Putamen (tissue), 1 donor: ENCODE measurements at places on chromosomes 2 and 18.

DNA sequence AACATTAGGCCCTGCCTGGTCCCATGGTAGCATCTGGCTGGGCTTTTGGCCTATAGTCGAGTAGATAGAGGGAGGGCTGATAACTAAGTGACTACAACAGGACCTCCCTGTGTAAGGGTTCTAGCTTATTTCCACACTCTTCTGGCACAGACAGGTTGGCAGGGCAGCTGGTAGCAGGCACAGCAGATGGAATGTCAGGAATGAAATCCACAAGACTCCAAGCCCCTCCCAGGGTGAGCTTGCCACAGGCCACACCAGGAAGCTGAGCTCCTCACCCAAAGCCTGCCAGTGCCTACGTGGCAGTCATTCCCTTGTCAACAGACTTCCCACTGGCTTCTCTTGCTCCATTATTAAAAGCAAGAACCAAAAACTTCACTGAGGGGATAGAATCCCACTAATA, 20.7 kb upstream of the C1QL2 start:
- no peak for DNase-seq

DNA sequence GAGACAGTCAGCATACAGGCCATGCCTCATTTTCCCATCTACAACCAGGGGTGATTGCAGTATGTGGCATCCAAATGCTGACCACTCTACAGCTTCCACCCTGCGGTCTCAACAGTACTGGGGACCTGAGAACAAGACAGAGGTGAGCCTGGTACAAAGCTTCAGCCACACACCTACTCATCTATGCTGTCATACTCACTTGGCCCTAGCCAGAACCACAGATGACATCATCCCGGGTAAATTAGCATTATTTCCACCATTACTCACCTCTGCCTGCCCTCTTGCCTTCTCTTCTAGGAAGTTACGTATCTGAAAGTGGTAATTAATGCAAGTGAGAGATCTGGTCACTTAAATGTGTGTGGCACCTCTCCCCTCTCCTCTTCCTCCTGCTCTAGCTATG, 208.2 kb upstream of the ARL4C start:
- no peak for DNase-seq

GRCh38 chr18:23593720-23594119, 7.4 kb upstream of the NPC1 start:
- DNase-seq, result no peak

GRCh38 chr2:227477291-227477690, 5.3 kb downstream of the AGFG1 start:
- no peak for DNase-seq

GRCh38 chr2:85994421-85994777, 105.6 kb upstream of the ST3GAL5 start:
- no peak for DNase-seq

GRCh38 chr2:73279852-73280251, 4.4 kb downstream of the FBXO41 start:
- no peak for DNase-seq

DNA sequence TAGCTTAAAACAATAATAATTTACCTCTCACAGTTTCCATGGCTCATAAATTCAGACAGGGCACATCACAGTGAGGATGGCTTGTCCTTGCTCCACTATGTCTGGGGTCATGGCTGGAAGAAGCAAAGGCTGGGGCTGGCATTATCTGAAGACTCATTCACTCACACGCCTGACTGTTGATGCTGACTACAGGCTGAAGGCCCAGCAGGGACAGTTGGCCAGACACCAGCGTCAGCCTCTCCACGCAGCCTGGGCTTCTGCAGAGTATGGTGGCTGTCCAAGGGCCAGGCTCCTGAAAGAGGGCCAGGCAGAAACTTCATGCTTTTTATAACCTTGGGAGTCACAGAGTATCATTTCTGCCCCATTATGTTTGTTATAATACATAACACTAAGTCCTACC, 33.4 kb downstream of the YPEL5 start:
- DNase-seq, result no peak

- peak; percentile 35 for DNase-seq
These were observed 124.6 kb downstream of the ZNF407 start for GRCh38 chr18:74722237-74722636.

DNA sequence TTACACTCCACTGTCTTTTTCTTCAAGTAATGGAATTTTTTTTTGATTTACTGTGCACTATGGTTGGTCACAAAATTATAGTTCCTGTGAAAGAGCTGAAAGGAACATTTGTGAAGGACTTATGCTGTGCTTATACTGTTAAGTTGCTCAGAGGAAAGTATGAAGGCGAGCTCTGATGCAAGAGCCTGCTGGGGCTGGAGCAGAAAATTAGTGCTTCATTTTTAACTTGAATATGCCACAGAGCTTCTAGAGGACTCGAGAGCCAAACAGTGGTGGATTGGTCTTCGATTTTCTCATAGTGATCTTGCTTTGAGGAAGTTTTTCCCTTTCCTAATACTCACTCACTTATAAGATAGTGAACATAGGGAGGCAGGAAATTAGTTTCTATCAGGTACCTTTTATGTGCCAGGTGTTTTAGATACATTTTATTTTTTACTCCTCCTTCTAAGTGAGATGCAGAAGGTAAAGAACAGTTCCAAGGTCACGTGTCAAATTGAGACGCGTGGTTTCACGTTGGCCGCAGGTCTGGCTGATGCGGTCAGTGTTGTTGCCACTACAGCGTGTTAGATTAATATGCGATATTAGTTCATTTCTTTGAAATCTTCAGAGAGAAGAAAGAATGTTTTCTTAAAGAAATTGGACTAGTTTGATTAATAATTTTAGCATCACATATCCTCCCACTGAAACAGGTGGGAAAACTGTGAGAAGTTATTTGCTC, 20.2 kb downstream of the GATA6 start:
- no peak for DNase-seq

DNA sequence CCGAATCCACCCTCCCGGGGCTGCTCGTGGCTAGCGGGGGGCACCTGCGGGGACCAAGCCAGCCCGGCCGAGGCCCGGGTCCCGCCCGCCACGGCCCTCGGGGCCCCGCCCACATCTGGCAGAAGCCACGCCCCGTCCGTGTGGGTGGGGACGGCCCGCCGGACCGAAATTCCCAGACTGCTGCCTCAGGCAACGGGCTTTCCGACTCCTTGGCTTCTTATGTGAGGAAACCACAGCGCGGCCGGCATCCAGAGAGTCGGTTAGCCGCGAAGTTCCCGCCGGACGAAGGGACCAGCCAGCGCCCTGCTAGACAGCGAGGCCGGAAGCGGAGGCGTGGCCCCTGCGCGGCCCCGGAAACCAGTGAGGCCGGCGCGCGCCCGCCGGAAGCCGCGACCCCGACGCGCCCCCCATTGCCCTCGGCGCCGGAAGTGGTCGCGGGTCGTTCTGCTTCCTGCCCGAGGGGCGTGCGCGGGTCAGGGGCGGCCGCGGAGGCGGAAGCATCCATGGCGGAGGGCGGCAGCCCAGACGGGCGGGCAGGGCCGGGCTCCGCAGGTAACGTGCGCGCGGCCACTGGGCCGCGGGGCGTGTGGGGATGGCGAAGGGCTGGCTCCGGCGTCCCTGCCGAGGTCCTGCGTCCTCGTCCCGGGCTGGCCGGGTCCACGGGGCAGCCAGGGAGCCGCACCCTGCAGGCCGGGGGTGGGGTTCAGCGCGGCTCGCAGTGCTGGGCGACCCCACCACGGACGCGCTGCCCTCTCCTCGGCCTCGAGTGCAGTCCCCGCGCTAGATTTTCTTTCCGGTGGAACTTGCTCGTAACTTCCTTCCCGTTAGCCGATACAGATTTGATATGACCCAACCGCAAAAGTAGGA, at the start of gene ASB1:
TSS of gene ASB1 (plus strand) at position 360 of the 867 bp plus-strand sequence. CDS start at position 504, 144 bp downstream.
- DNase-seq, result peak; percentile 69

- no peak for DNase-seq
These were observed 26.5 kb downstream of the CRACDL start for GRCh38 chr2:98909317-98910211.

- no peak for DNase-seq
These were observed 256.3 kb upstream of the PKDCC start for GRCh38 chr2:41791523-41791922.

DNA sequence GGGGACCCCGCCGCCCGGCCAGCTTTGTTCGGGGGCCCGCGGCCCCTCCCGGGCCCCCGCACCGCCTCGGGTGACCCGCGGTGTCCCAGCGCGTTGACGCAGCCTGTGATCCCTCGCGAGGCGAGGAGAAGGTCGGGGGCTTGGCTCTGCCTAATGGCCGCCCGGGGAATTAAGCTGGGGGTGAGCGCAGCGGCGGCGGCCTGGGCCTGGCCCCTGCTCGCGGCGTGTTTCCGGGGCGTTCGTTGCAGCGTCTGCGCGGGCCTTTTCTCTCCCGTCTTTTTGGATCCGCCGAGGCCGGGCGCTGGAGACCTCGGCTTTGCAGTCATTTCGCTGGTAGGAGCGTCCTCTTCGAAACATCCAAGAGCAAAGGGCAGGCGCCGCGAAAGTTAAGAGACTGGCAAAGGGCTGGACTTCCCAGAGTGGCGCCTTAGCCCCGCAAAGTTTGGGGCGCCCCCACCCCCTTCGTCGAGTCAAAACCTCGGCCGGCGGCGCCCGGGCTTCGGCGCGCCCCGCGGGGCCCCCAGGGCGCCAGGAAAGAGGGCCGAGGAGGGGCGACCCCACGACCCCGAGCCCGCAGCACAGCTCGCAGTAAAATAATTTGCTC, 1.3 kb downstream of the SALL3 start:
- no peak for DNase-seq

GRCh38 chr2:213007290-213007838, 144.0 kb downstream of the IKZF2 start:
- DNase-seq, result no peak

GRCh38 chr2:60334610-60335009, 218.8 kb downstream of the BCL11A start:
- no peak for DNase-seq

- DNase-seq, result no peak
These were observed 43.6 kb downstream of the POLR1A start for GRCh38 chr2:86062043-86062442.

DNA sequence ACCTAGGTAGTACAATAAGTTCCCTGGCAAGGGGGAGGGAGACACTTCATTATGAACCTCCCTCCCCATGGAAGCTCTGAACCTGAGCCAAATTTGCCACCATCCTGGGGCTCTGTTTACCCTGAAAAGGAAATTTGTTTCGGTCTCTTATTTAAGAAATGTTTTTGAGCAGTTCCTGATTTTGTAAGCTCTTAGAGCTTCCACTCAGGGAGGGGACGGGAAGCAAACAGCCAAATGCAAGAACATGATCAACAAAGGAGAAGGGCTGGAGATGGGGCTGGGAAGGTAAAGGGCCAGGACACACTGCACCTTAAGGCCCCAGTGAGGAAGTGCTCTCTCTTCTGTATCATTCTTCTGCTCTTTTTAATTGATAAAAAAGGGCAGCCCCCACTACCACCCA, 117.9 kb downstream of the NRP2 start:
- no peak for DNase-seq

DNA sequence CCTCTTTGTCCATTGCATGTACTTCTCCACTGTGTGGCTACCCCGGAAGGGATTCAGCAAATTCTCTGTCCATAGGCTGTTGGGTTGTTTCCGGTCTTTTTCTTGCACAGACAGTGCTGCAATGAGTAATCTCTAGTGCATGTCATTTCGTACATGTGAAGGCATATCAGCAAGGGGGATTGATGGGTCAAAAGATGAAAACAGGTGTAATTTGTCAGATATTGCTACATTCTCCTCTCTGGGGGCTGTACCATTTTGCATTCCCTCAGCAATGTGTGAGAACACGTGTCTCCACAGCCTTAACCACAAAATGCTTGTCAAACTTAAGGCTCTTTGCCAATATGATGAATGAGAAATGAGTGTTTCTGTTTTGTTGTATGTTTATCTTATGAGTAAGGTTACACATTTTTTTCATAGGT, 60.5 kb downstream of the KLHL29 start:
- DNase-seq, result no peak

GRCh38 chr18:77108001-77108692, 24.4 kb downstream of the MBP start:
- DNase-seq, result peak; percentile 39

GRCh38 chr2:156708051-156708450, 271.9 kb downstream of the GPD2 start:
- DNase-seq, result no peak

GRCh38 chr18:58087928-58088690, 44.1 kb downstream of the NEDD4L start:
- DNase-seq, result no peak

GRCh38 chr2:181837563-181837962, 54.0 kb upstream of the ITPRID2 start:
- DNase-seq, result no peak

DNA sequence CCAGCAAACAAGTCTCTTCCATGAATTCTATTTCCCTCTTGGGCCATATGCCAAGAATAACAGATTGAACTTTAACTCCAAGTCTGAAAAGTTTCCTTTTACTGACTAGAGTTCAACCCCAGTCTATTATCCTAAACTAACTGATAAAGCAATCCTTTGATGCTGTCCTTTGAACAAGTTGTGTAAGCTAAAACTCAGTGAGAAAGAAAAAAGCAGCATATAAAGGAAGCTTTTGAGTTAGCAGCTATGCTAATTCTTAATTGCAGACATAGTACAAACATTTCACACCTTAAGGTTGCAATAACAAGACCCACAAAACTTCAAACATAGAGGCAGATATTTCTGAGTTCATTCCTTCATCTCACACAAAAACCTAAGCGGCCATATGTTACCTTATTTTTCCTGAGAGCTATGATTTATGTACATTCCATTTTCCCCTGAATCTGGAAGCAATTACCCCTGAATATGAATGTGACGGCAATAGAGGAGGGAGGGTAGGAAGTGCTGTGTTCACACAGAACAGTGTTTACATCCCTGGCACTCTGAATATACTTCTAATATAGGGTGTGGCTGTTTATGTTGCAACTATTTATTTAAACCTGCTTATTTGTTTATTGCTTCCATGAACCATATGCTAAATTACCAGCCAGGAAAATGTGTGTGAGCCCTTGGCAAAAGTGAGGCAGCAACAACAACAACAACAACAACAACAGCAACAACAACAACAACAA, 180.6 kb downstream of the IRS1 start:
- DNase-seq, result no peak

- no peak for DNase-seq
These were observed 1465.5 kb downstream of the SUCLG1 start for GRCh38 chr2:82993609-82994008.

DNA sequence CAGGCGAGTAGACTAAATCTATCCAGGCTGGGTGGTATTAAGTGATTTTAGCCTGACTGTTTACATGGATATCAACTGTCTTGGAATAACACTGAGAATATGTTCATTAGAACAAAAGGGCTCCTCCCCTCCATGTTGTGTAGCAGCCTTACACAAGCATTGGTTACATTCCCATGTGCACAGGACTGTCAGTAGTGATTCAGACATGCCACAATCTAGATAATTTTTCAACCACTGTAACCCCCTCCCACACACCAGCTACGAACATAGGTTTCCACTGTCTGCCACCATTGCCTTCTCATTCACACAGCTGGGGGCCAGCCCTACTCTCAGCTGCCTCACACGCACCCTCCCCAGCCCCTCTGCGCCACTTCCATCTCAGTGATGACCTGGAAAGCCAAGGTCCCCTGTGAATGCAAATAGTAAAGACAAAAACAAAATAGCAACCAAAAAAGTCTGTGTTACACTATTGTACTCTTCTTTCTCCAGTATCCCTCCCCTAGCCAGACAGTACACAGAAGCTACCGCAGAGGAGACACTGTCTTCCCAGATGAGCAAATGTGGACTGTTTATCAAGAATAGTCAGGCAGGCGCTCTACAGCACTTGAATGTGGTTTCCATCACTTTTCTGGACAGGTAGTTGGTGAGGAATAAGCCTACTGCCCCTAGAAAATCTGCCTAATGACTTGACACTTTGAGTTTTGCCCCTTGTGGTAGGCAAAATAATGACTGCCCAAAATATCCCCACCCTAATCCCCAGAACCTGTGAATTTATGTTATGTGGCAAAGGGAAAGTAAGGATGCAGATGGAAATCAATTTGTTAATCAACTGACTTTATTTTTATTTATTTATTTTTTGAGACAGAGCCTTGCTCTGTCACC, 27.9 kb upstream of the TYMS start:
- no peak for DNase-seq

GRCh38 chr18:416930-417329, 83.6 kb downstream of the COLEC12 start:
- DNase-seq, result no peak
